ENCODE measurements at places on chromosomes 2 and 18.

DNA sequence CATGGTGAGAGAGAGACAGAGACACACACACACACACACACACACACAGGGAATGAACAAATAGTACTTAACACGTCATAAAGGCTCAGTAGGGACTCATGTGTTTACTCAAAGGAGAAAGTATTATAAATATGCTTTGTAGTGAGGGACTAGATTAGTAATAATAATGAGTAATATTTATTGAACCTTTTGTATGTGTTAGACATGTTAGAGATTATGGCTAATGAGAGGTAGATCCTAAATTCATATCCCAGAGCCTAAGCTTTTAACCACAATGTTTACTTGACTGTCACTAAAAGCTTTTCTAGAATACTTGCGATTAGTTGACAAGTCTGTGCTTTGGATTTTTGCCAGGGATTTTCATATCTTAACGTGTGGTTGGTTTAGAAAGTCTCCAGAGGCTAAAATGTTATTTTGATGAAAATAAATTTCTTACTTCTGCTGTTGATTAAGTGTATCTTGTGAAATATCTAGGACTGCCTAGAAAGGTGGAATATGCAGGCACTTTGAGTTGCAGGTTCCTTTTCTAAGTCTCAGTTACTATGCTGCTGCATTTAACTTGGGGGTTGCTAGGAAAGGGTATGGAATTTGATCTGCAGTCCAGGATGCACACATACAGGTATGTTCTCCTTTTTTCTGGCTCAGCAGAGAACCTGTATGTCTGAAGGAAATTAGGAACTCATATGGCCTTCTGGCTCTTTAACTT lies 64.5 kb downstream of the UBR3 start:
- no peak for DNase-seq

- DNase-seq: no peak
Observed at GRCh38 chr2:86703704-86704361, 16.3 kb upstream of the RMND5A start.

DNA sequence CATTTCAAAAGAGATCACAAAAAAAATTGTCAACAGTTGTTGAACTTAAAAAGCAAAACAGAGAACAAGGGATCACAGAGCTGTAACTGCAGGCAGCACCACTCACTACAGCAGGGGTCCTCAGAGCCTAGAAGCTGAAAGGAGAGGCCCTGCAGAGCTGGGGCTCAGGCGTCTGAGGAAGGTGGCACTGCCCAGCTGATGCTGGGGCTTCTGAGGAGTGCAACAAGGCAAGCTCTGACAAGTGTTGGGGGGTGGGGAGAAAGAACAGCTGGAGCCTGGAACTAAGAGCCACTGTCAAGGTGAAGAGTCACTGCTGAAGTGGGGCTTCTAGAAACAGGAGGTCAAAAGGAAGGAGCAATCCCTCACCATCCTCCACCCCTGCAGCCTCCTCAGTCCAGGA lies 46.2 kb downstream of the FTCDNL1 start:
- no peak for DNase-seq

GRCh38 chr2:162291748-162292147 lies 26.7 kb downstream of the IFIH1 start:
- DNase-seq: no peak

- DNase-seq: no peak
Observed at GRCh38 chr2:180356676-180357075, 349.6 kb upstream of the CWC22 start.

DNA sequence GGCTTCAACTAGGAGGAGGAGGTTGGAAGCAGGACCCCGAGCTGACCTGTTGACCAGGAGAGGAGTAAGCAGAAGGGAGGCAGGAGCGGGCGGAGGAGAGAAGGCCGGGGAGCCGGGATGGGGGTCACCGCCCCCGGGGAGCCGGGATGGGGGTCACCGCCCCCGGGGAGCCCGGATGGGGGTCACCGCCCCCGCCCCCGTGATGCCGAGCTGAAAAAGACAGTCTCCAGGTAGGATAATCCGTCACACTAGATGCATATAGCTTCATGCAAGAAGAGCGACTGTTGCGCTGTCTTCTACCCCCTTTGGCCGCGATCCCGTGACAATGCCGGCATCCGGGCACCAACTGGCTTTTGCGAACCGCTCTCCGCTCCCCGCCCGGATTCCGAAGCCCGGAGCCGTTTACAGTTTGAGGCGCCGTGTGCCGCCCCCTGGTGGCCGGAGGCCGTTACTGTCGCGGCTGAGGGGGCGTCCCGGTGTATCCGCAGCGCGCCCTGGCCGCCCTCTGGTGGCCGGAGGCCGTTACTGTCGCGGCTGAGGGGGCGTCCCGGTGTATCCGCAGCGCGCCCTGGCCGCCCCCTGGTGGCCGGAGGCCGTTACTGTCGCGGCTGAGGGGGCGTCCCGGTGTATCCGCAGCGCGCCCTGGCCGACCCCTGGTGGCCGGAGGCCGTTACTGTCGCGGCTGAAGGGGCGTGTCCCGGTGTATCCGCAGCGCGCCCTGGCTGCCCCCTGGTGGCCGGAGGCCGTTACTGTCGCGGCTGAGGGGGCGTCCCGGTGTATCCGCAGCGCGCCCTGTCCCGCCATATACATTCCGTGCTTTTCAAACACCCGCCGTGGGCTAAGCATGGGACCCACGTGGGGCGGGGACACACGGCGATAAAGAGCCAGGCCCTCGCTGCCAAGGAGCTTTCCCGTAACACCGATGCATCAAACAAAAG lies 89.6 kb downstream of the ACTR3 start:
- peak; percentile 31 for DNase-seq

GRCh38 chr2:74440378-74441169 lies 1.2 kb downstream of the RTKN start:
- peak; percentile 47 for DNase-seq

GRCh38 chr2:148614014-148614321 lies 30.6 kb upstream of the EPC2 start:
- no peak for DNase-seq

DNA sequence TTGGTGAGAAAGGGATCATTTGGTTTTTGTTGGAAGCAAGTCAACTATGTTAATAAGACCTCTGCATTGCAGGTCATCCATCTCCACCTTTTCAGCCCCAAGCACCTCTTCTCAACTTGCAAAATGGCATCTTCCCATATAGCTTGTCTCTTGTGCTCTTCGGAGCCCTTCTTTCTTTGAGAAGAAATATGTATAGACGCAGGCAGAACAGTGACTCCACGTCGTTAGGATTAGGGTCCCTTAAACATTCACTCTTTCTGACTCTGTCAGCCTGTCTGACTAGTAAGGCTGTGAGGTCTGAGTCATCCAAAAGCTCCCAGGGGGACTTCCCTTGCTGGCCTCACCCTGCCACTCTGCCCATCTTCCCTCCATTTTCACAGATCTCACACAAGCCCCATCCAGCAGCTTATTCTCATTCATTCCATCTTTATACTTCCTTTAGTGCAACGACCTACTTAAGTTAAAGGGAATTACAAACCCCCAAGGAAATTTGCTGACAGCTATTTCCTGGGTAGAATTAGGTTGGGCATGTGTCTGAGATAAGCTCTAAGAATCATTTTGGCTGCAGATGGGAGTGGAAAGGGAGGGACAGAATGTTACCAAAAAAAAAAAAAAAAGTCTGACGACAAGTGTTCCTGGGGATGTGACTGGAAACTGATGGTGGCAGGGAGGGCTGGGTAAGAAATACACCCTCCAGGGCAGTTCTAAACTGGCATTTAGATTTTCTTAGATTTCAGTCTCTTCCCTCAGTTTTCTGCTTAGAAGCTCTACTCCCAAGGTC lies 37.7 kb upstream of the MEX3C start:
- no peak for DNase-seq

DNA sequence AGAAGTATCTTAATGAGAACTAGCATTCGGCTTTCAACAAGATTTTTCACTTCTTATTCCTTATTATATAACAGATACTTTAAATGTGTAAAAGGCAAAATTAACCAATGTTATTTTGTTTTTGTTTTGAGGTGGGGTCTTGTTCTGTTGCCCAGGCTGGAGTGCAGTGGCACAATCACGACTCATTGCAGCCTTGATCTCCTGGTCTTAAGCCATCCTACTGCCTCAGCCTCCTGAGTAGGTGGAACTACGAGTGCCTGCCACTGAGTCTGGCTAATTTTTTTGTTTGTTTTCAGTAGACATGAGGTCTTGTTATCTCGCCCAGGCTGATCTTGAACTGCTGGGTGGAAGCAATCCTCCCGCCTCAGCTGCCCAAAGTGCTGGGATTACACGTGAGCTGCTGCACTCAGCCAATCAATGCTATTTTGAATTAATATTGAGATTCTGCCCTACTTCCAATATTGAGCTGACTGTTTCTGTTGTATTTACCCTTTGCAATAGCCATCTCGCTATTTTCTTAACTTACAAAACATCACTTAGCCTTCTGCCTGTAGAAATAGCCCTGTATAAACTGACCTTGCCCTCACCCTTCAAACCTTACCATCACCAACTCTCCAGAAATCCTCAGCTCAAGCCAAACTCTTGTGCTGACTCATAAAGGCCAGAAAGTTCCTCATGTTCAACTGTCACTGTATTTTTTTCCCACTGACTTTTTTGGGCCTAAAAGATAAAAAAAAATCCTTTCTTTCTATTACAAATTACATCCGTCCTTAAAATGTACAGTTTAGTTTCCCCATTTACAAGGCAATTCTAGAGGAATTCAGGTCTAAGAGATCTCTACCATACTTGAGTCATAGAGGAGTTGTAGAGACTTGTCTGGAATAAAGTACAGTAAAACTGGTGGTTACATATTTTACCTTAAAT lies 94.3 kb downstream of the OLA1 start:
- DNase-seq: no peak

GRCh38 chr2:156005999-156006712 lies 326.4 kb downstream of the NR4A2 start:
- no peak for DNase-seq

GRCh38 chr2:8484502-8485283 lies 197.2 kb upstream of the ID2 start:
- peak; percentile 38 for DNase-seq

DNA sequence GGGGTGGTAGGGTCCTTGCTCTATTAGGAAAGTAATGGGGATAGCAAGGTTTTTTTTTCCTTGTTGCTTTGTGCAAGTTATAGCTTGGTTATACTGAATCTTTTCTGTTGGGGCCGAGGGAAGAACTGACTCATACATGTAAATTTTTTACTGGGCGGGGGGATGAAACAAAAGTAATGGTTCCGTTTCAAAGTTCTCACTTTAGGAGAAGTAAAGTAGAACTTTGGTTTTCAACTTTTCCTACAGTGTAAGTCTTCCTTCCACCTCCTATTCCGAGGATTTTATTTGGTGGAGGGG lies 1.1 kb downstream of the AFTPH start:
- peak; percentile 41 for DNase-seq

- DNase-seq: no peak
Observed at GRCh38 chr2:128457716-128458115, 139.0 kb upstream of the HS6ST1 start.

DNA sequence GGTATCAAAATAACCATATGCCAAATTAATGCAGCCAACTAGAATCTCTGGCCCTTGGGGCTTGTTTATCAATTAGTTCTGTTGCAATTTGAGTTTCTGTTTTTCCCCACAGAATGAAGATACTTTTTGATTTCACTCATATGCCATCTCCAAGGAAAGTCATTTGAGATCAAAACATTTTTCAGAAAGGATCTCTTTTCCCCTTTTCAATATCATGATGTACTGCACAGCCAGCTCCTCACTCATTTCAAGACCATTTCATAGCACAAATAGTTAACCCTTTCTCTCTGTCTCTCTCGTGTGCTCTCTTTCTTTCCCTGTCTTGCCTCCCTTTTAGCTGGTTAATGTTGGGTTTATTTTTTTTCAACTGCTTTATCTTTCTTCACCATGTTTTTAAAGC lies 387.3 kb downstream of the STK39 start:
- DNase-seq: no peak

- no peak for DNase-seq
Observed at GRCh38 chr2:84519332-84519957, 3.1 kb downstream of the DNAH6 start.

DNA sequence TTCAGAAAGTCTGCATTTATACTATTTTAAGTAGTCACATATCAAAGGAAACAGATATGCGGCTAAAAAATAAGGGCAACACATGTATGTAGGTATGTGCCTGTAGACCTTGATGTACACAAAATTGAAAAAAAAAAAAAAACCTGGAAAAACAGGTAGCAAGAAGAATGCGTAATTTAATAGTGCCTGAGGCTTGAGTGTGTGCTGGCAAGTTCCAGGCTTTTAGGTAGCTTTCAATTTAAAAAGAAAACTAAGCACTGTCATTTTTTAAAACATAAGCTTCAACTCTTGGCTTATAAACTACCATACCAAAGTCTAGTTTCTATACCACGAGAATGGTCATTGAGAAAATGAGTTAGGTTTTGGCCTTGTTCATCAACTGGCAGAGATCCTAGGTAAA lies 72.3 kb downstream of the OTX1 start:
- DNase-seq: no peak

DNA sequence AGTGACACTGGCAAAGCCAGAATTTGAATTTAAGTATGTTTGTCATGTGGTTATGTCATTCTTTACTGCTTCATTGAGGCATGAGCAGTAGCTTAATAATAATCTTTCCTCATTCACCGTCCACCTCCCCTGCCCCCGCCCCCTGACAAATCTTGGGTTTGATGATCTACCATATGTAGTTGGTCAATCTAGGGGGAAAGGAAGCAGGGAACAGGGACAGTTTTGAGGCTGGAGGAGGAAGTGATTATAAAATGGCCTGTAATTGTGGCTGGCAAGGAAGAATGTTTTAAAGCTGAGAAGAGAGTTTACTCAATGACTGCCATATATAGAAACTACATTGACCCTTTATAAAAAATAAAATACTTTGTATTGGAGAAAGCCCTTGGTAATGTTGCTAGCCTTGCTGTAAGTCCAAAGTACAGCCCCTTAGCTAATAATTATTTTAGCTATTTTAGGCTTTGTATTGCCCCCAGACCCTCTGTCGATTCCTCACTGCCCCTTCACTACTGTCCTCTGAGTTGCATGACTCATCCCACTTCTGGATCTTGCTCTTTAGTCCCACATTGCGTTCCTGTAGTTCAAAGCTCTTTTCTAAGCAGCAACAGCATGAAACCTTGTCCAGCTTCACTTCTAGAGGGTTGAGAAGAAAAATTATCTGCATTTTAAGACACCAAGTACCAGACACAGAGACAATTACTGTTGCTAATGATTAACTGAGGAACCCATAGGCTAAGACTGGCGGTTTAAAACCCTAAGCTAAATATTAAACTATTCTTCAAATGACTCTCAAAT lies 38.4 kb downstream of the PELI1 start:
- DNase-seq: no peak

DNA sequence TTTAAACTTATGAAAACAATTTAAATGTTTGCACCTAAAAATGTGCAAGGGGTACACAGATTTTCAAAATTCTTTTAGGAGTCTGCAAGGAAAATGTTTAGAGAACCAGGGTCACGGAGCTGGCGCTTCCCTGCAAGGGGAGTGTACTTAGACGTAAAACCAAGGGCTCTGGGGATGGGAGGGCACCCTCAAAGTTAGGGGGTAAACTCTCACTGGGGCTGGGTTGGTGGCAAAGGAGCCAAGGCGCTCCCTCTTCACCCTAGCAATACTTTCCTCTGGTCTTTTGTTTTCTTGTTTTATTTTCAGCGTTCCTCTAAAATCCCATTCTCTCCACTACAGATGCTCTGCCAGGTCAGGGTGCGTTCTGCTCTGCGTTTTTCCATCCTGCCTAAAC lies 20.0 kb downstream of the TMEM247 start:
- no peak for DNase-seq

Data from CD4-positive, alpha-beta T cell treated with Interleukin-21 for 1 hour (primary cell).